Left cardiac atrium (tissue), 4 donors: ENCODE measurements at places on chromosomes 6 and 20. TPM values are rescaled to one million over a fixed set of nuclear protein-coding genes. Genes with fewer than 3 reads are reported as not detected.

DNA sequence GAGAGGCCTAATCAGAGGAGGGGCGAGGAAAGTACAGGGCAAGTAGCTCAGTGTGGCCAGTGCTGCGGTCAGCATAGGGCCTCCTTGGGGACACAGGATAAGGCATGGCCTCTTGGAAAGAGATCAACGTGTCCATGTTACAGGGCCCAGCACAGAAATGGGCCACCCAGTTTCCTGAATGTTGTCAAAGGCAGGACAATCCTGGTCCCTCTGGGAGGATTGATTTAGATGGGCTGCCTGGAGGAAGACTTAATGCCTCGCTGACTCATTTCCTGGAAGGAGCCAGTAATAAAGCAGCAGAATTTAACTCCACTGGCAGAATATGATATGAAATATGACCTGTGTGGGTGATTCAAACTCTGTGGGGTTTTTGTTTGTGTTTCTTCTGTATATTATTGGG, 16.6 kb downstream of the DDO start:
- no peak for DNase-seq

DNA sequence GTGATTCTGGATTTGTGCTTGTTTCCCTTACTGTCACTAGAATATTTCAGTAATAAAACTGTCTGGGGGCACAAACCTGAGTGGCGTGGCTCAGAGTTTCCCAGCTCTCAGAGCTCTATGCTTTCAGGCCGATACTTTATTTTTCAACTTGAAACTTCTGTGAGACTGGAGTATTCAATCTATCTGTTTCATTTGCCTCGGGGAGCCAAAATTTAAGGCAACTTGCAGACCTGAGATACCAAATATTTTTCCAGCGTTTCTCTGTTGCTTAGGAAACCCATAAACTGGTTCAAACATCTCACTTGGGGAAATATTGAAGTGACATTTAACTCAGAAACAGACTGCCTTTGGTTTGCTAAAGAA, 74.7 kb downstream of the SOBP start:
- no peak for DNase-seq

The HLA-B gene
- 609 TPM for total RNA-seq

The CLDN20 gene
- not detected for total RNA-seq

DNA sequence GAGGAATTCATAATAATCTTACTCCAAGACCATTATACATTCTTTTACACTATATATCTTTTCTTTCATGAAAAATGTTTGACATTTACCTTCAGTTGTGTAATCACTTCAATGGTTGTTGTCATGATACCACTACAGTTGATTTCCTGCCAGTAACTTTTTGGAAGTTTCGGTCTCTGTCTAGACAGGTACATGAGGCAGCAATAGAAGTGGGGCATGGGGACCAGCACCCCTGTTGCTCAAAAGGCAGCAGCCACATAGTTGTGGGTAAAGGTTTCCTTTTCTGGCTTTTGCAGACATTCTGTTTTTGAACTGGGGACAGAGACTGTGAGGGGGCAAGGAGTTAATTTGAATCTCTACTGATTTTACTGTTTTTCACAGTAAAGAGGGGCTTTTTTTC, 14.1 kb downstream of the SAMD5 start:
- DNase-seq = no peak

DNA sequence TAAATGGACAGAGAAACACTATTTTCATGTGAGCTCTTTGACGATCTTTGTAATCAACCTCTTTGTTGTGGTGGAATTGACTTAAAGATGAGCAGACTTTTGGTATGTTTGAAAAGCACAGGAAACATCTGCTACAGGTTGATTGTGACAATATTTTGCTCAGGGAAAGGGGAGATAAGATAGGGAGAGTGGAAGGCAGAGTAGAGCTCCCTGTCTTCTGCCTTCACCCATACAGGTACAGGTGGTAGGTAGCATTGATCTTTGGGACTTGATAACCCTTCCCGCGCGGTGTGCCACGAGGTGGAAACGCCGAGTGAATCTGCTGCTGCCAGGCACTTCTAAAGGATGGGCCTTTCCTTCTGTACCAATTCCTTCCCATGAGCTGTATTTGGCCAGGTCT, 183.6 kb downstream of the UTRN start:
- no peak for DNase-seq

- DNase-seq = no peak
These were observed 343.0 kb upstream of the ZFP64 start for GRCh38 chr20:52534616-52535015.

The ID1 gene
- total RNA-seq = 222 TPM
